ENCODE measurements at places on chromosomes 2 and 18.

DNA sequence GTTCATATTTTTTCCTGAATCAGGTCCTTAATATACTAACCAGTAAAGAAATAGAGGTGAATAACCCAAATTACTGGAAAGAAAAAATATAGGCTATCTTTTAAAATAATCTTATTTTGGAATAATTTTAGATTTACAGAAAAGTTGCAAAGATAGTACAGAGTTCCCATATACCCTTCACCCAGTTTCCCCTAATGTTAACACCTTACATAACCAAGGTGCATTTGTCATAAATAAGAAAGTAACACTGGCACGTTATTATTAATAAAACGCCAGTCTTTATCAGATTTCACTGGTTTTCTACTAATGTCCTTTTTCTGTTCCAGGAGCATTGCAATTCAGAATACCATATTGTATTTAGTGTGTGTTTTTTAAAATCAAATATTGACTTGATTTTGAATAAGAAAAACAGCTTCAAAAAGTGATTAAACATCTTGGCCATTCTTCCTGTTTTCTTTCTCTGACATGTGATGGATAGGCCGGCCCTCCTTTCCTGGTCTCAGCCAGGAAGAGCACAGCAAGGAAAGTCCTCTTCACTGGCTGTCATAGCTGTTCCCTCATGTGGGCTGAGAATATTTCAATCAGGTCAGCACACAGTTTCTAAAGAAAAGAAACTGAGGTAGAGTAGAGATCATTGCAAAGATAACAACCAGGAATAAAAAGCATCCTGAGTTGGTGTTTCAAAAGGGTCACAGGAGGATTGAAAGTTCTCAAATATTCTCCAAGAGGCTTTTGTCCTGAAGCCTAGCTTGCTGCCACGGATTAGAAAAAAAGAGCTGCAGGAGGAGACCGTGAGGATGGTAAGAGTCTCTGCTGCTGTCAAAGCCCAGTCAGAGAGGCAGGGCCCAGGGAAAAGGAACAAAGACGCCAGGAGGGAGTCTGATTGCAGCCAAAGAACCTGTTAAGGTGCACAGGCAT is 79.3 kb upstream of the ARL5A start:
- DNase-seq: no peak

DNA sequence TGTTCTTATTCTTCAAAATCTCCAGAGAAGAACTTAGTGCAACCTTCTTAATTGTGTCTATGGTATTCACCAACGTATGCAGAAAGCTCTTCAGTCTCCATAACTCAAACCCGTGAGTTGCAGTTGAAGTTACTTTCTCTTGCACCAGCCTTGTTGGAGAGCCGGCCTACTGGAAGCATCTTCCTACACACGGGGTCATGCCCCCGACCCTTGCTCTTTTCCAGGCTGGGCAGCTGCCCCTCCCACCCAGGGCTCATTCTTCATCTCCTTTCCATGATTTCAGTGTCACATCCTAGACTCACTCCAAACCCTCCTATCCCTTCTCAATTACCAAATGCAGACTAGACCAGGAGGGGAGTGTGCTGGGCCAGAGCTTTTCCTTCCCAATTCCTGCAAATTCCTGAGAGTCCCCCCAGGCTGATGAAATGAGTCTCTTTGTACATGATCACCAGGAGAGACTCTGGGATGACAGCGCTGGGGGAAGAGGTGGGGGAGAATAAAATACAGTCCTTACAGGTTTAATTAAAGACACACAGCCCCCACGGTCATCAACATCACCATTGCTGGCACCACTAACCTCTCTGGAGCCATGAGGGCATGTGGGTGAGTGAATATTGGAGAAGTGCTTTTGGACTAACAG is 75.3 kb downstream of the COLEC12 start:
- DNase-seq: no peak

DNA sequence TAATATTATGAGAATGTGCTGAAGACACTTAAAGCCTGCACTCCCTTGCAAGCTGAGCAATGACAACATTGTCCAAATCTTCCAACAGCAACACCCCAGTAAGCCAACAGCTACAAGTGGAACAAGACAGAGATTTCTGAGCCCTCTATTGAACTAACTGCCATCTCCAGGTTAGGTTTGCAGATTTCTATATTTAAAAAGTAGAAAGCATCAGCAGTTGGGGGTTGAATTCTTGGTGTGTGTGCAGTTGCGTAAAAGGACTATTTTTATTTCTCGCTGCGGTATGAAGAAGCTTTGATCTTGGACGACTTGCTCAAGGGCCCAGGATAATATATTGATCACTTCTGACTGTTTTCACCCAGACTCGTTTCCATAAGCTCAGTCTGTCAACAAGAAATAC is 106.2 kb upstream of the ZFP36L2 start:
- no peak for DNase-seq

DNA sequence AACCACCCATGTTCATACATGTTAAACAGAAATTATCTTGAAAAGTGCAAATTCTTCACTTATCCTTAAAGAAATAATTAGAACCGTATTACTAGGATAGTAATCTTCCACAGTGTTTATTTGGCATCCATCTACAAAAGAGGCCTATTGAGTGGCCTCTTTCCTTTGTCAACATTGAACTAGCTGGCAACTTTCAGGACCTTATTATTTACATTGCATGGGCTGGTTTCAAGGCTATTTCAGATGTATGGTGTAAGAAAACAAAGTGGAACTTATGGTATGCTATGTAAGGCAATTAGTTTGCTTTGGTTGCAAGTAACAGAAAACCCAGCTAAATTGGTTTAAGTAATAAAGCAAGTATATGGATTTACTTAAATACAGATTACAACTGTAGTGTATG is 324.6 kb downstream of the RBM43 start:
- no peak for DNase-seq

DNA sequence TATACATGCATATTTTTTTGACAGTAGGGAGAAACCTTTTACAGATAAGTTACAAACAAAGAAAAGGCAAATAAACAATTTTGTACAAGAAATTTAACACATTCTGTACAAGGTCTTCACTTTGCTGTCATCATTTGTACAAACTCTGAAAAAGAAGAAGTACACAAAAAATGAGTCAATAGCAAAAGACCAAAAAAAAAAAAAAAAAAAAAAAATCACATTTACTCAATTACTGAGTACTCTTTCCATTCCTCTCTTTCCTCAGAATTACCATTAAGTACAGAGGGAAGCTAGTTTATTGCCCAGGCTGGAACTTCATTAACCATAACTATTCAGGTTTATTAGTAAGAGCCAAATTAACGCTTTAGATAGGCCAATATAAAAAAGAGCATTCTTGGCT is 5.6 kb upstream of the STPG4 start:
- no peak for DNase-seq

- no peak for DNase-seq
These were observed 5.7 kb downstream of the SPOPL start for GRCh38 chr2:138507267-138507666.

GRCh38 chr2:74357627-74358026 is 14.4 kb upstream of the SLC4A5 start:
- DNase-seq: no peak

Measured in AG09309 (cell line).